ENCODE measurements at places on chromosomes 11 and 22.

GRCh38 chr11:117908959-117909610 lies 20.1 kb downstream of the TMPRSS13 start:
- DNase-seq: no peak

- DNase-seq: no peak
Observed at GRCh38 chr11:11057472-11057854, 199.6 kb upstream of the ZBED5 start.

DNA sequence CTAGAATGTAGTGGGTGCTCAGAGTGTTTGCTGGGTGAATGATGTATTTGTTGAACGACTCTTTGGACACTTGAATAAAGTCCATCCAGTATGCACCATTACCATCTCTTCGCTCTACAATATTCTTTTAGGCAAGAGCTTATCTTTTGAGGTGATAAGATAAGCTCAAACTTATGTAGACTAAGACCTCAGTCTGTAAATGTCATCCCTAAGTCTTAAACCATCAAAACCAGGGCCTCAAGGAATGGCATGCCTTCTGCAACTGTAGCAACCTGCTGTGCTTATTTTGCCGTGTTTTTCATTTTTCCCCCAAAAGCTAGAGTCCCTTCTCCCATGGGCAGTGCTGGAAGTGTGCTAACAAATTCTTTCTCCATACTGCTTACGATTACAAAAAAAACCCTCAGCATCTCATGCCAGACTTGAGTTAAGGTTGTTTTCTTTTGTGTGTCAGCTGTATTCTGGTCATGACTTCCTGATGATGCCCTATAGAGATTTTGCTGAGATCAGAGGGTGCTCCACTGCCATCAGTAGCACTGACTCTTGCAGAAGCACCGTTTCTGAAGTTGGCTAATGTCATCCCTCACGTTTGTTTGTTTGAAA lies 27.8 kb downstream of the LIMK2 start:
- DNase-seq: no peak

DNA sequence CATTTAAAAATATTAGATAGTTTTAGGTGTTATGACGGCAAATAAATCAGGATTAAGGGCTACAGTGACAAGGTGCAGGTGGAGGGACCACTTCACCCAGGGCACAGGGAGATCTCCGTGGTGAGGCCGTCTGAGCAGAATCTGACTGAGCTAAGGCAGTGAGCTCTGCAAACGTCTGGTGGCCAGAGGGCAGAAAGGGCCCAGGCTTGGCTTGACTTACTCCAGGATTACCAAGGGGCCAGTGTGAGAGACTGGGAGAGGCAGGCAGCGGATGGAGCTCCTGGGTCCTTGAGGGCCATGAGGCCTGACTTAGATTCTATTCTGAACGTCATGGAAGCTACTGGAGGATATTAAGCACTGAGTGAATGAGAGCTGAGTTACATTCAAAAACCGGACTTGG lies 125.9 kb upstream of the B3GAT1 start:
- DNase-seq: no peak

DNA sequence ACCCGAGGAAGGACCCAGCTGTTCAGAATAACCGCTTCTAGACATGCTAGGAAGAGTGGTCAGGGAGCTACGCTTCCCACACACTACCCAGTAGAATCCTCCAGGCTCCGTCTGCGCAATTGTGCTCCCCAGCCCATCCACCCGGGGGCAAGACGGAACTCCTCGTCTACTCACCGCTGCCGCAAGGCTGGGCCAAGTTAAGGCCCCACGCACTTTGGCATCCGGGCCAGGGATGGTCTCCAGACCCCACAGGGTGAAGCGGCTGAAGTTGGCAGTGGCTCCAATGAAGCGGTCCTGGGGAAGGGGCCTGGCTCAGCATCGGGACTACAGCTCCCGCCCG lies 757 bp downstream of the RNASEH2C start:
- no peak for DNase-seq

DNA sequence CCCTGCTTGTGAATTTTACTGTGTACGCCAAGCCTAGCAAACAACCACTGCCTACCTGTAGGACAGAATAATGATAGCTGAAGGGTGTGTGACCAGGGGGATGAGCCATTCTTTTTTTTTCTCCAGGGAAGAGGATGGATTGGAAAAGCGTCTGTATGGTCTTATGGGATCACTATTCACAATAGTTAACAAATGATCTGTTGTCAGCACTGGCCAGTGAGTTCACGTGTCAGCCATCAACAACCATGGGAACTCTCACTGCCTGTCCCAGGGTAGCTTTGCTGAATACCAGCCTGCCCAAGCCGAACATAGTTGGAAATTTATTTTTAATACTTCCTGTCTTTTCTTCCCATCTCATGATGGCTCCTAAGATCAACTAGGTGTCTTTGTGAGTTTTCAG lies 170.2 kb downstream of the ST3GAL4 start:
- DNase-seq: no peak

DNA sequence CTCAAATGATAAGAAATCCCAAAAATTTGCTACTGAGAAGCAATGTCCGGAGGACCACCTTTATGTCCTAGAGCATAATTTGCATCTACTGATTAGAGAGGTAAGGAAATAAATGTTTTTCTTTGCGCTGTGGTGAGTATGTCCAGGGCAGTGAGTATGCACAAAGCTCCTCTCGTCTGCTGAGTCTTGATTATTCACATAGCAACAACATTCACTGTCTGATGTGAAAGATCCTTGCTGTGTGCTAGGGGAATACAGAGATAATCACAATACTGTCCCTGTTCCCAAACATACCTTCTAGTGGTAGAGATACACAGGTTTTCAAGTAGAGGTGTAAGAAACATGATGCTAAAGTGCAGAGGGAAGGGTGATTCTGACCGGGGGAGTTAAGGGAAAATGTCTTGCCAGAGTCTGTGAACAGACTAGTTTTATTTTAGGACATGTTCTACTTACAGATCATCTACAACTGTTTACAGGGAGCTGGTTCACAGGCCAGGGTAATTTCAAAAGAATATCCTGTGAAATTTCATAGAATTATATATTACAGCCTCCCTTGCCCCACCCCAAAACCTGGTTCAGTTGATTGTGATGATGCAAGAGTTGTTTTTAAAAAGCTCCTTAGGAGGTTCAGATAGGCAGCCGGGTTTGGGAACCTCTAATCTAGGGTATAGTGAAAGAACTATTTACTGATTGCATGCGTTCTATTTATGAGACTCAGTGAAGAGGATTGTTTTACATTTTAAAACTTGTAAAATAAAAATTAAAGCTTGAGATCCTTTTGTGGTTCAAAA lies 12.6 kb downstream of the MED17 start:
- DNase-seq: no peak

GRCh38 chr11:7637447-7638157 lies 35.7 kb downstream of the CYB5R2 start:
- no peak for DNase-seq

All from GM18507 (cell line).